ENCODE measurements at places on chromosomes 2 and 18.

DNA sequence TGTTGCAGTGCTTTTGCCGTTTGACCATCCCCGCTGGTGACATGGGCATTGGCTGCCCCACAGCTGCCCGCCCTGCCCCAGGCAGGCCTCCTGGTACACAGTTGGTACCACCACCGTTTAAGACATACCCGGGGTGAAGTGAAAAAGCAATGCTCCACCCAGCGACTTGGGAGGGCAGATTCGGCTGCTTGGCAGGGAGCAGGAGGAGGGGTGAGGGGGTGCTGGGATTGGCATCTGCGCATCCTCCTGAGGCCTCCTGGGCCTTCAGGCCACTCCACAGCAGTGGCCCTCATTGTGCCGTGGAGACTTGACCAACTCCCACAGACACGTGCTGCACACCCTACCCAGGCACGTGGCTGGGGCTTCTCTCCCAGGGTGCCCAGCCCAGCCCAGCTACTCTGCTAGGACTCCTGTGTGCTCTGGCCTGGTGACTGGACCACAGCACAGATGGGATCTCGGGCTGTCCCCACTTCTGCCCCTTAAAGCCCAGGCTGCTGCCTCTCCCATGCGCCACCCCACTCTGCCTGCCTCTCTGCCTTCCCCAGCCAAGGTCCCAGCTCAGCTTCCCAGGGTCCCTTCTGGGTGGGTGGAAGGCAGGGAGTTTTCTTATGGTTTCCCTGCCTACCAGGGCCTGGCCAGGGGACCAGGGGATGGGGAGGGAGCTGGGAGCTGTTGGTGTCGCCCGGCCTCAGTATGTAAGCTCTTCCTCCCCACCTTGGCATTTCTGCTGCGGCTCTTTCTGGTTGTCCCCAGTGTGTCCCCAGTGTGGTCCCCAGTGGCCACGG is 157.0 kb upstream of the HS6ST1 start:
- no peak for DNase-seq

DNA sequence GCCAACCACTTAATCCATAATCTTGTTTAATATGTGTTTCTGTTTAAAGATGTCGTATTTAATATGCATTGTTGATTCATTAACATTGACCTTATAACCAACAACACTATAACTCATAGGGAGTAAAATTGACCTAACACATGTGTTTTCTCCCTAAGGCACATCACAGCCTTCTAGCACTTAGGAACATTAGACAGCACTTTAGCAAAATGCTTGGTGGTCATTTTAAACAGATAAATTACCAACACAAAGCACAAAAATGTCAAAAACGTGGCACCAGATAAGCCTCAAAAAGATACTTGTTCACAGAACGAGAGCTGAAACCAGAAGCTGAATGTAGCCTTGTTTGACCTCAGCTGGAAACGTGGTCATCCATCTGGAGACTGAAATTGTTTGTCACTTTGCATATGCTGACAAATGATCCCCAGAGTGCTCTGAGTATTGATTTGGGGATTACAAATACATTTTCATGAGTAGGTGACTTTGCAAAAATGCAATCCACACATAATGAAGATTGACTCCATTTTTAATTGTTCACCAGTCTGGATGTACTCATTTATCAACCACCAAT is 139.2 kb downstream of the CCDC102B start:
- no peak for DNase-seq

- peak; percentile 20 for DNase-seq
Observed at GRCh38 chr2:203650860-203651613, 55.4 kb upstream of the CD28 start.

DNA sequence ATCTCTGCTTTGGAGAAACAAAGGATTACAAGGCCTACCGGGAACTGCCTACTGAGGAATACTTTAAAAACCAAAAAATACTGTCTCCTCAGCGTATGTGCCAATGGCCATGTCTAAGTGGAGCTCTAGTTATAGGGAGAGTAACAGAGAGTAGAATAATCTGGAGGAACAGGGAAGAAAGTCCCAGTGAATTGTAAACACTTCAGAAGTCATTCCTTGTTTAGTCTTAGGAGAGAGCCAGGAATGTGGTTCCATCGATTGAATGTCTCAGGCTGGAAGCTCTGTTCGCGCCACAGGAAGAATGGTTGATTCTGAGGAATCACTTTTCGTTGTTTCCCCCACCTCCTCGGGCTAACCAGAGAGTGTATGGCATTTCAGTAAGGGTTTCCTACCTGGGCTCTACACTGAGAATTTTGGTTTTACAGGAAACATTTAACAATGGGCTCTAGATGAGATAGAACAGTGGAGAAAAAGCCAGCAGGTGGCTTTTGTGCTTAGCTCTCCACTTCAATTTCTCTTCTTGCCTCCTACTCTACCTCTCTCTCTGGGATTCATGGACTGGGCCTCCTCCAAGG is 88.7 kb downstream of the ACVR1 start:
- DNase-seq: no peak

- no peak for DNase-seq
Observed at GRCh38 chr2:74205113-74205512, 6.7 kb downstream of the MTHFD2 start.

- DNase-seq: no peak
Observed at GRCh38 chr2:241802421-241803318, 6.3 kb upstream of the NEU4 start.

GRCh38 chr2:43106559-43107527 is 119.6 kb downstream of the ZFP36L2 start:
- DNase-seq: no peak

DNA sequence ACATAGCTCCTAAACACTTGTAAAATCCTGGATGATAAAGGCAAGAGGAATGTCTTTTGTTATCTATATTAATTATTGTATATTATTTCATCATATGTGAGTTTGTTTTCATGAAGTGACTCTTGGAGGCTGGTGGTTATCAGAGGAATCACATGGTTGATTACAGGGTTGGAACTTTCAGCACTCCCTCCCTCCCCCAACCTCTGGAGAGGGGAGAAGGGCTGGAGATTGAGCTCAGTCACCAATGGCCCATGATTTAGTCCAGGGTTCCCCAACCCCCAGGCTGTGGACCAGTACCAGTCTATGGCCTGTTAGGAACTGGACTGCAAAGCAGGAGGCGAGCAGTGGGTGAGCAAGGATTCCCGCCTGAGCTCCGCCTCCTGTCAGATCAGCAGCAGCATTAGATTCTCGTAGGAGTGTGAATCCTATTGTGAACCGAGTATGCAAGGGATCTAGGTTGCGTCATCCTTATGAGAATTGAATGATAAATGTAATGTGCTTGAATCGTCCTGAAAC is 37.7 kb downstream of the FBXO48 start:
- no peak for DNase-seq

GRCh38 chr2:109261906-109262631 is 133.1 kb downstream of the SH3RF3 start:
- DNase-seq: no peak

DNA sequence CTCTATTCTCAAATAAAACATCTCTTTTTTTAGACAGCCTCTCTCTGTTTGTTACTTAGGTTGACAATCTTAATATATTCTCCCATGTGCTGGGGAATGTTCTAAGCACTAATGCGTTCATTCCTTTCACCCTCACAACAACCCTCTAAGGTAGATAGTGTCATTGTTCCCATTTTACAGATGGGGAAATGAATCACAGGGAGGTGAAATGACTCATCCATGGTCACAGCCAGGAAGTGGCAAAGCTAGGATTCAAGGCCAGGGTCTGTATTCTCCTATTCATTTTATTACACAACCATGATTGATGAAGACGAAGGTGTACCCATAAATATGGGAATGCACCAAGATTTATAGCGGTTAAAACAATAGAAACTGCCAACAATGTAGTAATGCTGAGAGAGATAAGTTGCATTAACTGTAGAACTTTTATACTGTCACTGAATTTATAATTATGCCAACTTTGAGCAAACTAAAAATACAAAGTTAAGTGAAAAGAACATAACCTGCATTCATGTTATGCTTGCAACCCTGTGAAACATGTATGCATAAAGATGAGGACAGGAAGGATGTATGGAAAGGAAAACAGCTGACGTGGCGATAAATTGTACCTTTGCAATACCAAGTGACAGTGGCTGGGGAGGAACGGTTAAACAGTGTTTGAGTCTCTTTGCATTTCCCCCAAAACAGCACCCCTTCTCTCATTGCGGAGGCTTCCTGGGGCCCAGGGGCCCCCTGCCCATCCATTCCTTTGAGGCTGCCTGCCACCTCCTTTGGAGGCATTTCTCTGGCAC is 257.7 kb upstream of the AGAP1 start:
- no peak for DNase-seq

DNA sequence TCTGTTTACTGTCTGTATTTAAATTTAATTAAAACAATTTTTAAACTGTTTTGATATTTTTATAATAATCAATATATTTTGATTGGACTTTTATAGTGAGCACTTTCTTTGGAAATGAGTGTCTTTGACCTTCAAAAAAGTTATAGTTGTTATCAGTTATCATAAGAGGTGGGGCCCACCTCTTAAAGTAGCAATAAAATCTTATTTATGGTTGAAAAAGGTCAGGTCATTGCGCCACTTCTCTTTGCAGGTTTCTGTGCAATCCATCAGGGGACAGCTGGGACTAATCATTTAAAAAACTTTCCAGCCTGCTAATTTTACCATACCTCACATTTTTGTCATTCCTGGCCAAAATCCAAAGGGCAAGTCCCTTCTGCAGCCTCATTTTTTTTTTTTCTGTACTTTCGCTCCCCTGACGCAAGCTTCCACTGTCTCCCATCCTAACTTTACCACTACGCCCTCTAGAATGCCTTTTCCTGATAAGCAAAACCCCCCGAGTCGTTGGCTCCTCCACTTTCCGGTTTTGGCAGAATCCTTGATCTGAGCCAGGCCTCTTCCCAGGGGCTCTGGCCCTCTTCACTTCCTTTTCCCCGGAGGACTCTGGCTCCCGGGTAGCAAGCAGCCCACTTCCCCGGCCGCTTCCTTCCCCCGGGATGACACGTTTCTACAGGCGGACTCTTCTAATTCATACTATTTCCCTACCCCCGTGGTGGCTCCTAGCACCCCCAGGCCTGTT is 1.1 kb upstream of the SEH1L start:
- DNase-seq: no peak

GRCh38 chr2:15844211-15844801 is 96.0 kb upstream of the MYCN start:
- no peak for DNase-seq

DNA sequence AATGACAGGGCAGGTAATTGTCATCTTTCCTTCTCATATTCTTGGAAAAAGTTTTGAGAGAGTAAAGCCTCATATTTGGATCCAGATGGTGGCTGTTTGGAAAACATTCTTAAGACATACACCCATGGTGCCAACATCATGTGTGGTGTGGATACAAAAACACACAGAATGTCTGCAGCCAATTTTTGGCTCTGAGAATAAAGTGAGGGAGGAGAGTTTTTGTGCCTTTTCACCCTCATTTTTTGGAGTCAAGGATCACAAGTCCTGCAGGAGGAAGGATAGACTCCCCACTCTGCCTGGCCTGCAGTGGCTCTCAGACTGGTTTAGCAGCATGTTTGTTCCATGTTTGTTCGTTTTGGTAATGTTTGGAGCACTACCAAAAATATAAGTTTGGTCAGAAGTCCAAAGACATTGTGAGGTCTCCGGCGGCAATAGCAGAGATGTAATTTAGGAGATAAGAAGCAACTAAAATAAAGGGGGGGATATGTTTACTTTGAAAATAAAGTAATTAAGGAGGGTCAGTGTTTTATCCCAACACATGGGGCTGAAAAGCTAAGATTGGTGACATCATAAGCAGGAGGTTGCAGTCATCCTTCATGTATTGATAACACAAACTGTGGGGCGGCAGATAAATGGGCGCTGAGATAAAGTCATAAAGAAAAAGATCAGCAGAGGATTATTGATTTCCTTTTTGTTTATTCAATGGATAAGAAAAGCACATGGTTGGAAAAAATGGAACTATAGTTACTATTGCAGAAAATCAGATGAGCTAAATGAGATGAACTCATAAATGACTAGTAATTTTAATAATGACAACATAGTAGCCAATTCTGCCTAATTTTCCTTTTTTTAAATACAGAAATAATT is 655 bp downstream of the NOSTRIN start:
- no peak for DNase-seq

DNA sequence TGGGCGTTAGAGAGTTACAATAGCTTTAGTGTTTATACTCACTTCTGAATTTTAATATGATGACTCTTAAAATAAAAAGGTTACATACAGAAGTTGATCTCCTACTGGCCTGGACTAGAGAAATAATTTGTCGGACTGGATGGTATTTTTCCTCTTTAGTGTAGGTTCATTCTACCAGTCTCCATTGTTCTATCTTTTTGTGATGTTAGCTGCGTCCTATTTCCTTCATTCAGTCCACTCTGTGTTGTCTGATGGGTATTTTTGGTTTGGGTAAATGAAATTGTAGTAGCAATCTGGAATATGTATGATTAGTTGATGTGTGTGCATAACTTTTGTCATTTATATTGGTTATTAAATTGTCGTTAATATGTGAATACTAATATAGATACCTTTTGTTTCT is 5.3 kb downstream of the DDX1 start:
- no peak for DNase-seq

GRCh38 chr2:219719521-219719920 is 92.1 kb downstream of the SLC4A3 start:
- no peak for DNase-seq

GRCh38 chr2:240968731-240969624 is 29.4 kb upstream of the SNED1 start:
- no peak for DNase-seq

DNA sequence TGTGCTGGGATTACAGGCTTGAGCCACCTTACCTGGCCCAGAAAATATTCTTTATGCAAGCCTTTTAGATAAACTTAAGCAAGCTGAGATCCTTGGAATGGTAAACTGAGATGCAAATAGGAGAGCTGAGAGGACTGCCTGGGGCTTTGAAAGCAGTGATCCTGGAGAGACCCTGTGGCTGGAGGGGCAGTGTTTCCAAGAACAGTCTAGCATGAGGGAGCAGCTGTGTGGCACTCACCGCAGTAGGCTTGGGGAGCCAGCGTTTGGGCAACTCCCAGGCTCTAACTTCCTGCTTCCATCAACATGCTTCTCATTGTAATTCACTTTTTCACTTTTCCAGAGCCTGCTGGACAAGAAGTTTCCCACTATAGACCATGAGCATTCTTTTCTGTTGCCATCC is 144.1 kb upstream of the CELF4 start:
- no peak for DNase-seq

GRCh38 chr2:74497777-74498499 is 1.5 kb downstream of the LBX2 start:
- peak; percentile 28 for DNase-seq

DNA sequence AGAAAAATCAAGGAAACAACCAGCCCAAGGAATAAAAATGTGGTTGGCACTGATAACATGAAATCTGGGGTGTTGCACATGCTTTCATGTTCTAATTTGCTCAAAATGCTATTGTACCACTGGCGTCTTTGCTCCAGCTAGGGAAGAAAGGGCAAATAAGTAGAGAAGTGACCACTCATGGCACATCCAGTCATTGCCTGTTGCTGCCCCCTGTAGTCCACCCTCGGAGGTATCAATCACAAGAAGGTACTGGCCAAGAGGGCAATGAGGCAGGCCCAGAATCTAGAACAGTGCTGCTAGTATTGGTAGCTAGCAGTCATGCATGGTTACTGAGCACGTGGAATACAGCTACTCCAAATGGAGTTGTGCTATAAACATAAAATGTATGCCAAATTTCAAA is 213.4 kb downstream of the CDCA7 start:
- no peak for DNase-seq
